GM23338 (cell line): ENCODE measurements at places on chromosomes 12 and 14. TPM values are rescaled to one million over a fixed set of nuclear protein-coding genes. Genes with fewer than 3 reads are reported as not detected.

DNA sequence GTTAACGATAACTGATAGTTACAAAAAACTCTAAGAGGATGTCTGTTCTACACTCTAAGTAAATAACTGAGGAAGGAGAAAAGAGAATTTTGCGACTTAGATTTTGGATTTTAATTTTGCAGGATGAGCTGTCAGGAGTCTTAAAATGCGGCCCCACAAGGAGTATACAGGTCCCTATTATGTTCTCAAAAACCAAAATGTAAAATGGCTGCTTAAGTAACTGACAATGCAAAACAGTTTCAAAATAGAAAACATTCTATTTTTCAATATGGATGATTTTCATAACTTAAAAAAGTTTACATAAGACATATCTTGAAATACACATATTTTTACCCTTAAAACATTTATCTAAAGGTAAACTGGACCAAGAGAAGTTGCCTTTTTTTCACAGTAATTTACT is 2.6 kb downstream of the CD69 start:
- no peak for DNase-seq
- no peaks in the 10 kb centered on the region for H3K27me3 ChIP-seq
- no peak overlapping the region for H3K27ac ChIP-seq

Gene KLHL33
- total RNA-seq, result 0.12 and 0.35 TPM in 2 replicates

Gene ITGA7
- 45.3 and 49.1 TPM in 2 replicates for total RNA-seq

DNA sequence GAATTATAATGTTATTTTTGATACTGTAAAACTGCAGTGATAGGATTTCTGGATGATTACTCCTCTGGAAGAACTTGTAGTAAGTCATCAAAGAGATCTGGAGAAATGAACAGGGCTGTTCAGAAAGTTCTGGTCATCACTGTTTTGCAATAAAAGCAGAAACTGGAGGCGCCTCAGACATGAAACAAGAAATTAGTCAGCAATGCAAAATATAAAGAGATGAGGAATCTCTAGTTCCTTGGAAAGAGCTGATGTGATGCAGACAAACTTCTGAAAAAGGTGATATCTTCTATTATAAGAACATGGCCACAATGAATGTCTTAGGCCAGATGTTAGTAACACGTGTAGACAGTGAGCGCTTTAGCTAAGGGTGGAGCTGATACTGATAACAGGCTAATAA is 9.5 kb downstream of the ACIN1 start:
- DNase-seq, result no peak
- no peak overlapping the region for H3K4me3 ChIP-seq
- peaks cover 76% of the 10 kb centered on the region for H3K36me3 ChIP-seq

- H3K4me1 ChIP-seq, result no peaks in the 10 kb centered on the region
- DNase-seq, result no peak
- H3K27ac ChIP-seq, result no peak overlapping the region; the same call in 1 of the 2 replicates
- no peak overlapping the region for H3K4me3 ChIP-seq
Measured at GRCh38 chr14:34368115-34368970, 93.7 kb downstream of the SPTSSA start.

Gene GALNT6
- total RNA-seq, result 18.6 and 20.2 TPM in 2 replicates

DNA sequence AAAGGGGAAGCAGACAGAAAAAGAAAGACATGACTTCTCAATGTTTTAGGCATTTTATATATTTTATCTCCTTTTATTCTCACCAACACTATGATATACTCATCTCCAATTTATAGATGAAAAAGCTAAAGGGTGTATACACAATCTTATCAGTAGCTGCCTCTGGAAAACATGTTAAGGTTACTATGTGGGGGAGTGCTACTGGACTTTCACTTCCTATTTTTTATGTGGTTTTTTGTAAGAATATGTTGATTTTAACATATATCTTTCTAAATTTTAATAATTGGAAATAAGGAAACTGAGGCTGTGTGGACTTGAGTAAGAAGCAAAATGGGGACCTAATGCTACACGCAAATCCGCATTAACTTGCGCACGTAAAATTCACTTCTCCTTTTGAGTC is 99.6 kb upstream of the PDE3A start:
- H3K4me1 ChIP-seq, result peaks cover 25% of the 10 kb centered on the region
- no peak overlapping the region for H3K27ac ChIP-seq
- DNase-seq, result no peak
- H3K27me3 ChIP-seq, result no peaks in the 10 kb centered on the region
- H3K36me3 ChIP-seq, result no peaks in the 10 kb centered on the region
- H3K4me3 ChIP-seq, result no peak overlapping the region

- DNase-seq, result no peak
- peaks cover 11% of the 10 kb centered on the region; the same call in 1 of the 2 replicates for H3K4me1 ChIP-seq
- H3K4me3 ChIP-seq, result no peak overlapping the region
- H3K27ac ChIP-seq, result no peak overlapping the region
Measured at GRCh38 chr12:124636138-124636978, 68.9 kb upstream of the NCOR2 start.
